ENCODE measurements at places on chromosomes 1 and 21.

- DNase-seq: no peak
Measured at GRCh38 chr1:88189525-88189924, 494.5 kb upstream of the PKN2 start.

DNA sequence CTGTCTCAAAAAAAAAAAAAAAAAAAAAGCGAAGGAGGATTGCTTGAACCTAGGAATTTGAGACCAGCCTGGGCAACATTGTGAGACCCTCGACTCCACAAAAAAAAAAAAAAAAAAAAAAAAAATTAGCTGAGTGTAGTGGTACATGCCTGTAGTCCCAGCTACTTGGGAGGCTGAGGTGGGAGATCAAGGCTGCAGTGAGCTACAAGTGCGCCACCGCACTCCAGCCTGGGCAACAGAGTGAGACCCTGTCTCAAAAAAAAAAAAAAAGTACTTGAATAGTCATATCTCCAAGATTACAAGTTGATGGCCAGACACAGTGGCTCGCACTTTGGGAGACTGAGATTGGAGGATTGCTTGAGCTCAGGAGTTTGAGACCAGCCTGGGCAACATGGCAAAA, 27.4 kb downstream of the ENO1 start:
- DNase-seq: no peak

- DNase-seq: no peak
Measured at GRCh38 chr1:248710305-248710900, 7.8 kb upstream of the OR14I1 start.

DNA sequence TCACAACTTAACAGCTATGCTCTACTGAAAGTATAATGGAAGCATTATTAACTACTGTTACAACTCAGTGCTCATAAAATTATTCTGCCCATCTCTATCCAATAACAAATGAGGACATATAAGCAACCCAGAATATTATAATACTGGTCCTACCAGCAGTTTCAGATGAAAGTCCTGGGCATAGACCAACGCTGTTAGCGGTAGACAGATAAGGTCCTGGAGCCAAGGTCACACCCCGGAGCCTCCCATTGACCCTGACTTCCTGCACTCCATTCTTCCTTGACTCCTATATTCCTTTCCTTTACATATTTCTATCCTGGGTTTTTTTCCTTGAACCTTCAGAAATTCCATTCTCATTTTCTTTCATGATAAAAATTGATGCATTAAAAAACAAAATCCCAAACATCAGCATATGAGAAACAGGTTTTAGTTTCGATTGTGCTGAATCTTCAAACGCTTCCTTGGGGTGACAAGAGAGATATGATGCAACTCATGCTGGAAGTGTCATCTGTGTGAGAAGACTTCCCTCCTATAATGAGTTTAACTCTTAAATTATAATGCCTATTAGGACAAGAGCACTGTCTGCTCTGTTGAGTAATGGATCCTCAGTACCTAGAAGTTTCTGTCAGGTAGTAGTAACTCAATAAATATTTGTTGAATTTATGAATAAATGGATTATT, 831.1 kb downstream of the LRRIQ3 start:
- no peak for DNase-seq

DNA sequence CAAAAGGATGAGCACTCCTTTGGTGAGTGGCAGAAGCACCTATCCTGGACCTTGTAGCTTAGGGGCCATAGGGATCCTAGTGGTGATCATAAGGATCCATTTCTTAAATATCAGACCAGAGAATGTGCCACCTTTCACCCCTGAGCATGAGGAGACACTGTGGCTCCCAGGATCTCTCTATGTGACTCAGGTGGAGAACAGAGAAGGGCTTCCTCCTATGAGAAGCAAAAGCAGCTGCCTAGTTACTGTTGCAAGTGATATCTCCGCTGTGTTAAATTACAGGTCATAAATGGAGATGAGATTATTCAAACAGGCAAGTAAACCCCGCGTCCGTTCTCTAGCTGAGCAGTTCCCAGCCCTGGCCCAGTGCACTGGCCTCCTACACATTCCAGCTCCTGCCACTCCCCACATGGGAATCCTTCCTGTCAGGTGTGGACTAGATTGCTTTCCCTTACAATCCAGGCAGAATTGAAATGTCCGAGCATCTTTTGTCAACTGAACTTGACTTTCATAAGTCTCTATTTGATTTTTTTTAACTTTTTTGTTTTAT, 26.3 kb downstream of the CLEC20A start:
- no peak for DNase-seq
